ENCODE measurements at places on chromosomes 11 and 22.

DNA sequence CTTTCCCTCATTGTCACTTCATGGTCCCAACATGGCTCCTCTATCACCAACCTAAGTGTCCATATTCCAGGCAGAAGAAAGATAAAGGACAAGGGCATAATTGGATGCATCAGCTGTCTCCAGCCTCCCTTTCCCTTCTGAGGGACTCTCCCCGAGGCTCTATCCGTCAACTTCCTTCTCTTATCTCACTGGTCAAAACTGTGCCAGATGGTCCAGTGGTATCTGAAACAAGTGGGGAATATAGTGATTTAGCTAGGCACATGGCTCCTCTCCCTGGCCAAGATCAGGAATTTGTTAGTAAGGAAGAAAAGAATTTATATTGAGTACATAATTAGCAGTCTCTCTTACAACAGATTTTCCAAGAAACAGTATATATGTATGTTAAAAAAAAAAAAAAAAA is 12.6 kb upstream of the SPON1 start:
- DNase-seq: no peak

DNA sequence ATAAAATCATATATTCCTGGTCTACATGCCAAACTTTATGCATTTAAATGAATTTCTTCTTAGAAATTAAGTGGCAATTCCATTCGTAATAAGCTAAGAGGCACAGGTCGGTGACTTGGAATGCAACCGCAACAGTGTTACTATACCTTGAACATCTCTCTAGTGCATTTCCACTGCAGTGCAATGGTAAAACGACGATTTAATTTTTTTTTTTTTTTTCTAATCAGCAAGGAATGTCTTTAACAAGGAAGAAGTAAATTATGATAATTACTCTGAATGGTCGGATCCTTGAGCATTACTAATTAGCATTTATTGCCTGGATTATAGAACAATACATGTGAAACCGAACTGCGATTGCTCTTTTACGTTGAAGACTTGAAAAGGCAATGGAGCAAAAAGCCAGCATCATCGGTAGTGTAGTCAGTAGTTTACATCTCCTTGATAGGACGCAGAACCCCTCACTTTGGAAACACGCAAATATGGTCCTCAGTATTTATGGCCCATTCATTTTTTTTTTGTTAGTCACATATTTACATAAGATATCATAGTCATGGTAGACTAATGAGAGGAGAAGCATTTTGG is 20.2 kb downstream of the BLID start:
- DNase-seq: no peak

- DNase-seq: no peak
Observed at GRCh38 chr22:35900483-35901168, 128.0 kb downstream of the RBFOX2 start.

DNA sequence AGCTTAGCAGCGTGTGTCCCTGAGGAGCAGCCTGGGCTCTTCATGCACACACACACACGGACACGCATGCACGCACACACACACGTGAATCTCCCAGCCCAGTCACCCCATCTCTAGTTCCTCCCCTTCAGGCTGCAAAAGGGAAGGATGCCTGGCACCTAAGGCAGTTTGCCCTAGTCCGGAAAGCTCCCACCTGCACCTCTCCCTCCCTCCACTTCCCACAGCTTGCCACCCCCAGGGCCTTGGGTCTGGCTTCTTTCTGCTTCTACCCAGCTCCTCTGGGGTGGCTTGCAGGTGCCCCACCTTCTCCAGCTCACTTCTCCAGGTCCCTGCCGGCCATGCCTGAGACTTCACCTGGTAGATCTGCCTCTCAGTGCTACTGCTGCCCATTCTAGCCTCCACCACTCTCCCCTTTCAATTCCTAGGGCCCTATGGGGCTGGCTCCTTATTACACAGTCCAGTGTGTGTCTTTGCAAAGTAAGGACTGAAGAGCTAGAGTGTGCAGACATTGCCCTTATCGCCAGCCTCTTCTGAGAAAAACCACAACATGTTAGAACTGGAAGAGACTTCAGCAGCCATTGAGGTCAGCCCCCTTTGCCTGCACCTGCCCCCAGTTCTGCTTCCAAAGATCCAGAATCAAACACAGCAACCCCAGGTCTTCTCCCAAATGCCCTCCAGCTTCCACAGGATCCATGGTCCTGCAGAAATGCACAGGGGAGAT is 33.5 kb upstream of the CHST1 start:
- no peak for DNase-seq
